ENCODE measurements at places on chromosomes 1 and 21.

- DNase-seq = no peak
Measured at GRCh38 chr1:94856868-94857267, 36.7 kb downstream of the SLC44A3 start.

DNA sequence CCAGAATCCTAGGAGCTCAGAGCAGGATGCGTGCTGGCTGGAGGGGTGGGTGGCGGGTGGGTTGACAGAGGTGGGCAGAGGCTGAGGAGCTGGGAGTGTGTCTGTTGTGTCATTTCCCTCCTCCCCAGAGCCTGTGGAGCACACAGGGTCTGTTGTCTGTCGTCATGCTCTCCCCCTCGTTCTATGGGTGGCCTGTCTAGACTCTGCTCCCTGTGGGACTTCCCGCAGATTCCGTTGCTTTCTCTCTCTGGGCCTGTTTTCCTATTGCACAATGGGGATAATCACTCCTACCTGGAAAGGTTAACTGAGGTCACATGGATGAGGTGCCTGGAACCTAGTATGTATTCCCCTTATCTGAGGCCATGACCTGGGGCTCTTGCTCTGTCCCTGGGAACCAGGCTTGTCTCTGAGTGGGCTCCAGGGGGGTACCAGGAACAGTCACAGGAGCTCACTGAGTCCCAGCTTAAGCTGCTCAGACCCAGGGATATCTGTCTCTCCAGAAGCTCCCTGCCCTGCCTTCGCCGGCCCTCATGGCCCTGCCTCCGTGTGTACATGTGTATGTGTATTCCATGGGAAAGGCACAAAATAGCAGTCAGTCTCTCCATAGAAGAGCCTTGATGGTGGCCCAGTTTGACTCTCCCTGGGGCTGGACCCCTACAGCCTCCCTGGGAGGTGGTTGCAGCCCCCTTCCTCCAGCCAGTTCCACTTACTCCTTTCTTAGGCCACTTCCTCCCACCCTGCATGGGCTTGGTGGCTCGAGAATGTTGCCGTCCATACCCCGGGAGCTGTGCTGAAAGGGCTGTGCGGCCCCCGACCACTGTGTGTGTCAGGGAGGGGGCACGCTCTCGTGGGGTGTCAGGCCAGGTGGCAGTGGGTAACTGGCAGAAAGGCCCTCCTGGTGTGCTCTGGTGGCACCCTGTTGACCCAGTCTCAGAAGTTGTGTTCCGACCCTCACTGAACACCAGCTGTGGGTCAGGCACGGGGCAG lies 17.9 kb downstream of the PTPRF start:
- DNase-seq = no peak

DNA sequence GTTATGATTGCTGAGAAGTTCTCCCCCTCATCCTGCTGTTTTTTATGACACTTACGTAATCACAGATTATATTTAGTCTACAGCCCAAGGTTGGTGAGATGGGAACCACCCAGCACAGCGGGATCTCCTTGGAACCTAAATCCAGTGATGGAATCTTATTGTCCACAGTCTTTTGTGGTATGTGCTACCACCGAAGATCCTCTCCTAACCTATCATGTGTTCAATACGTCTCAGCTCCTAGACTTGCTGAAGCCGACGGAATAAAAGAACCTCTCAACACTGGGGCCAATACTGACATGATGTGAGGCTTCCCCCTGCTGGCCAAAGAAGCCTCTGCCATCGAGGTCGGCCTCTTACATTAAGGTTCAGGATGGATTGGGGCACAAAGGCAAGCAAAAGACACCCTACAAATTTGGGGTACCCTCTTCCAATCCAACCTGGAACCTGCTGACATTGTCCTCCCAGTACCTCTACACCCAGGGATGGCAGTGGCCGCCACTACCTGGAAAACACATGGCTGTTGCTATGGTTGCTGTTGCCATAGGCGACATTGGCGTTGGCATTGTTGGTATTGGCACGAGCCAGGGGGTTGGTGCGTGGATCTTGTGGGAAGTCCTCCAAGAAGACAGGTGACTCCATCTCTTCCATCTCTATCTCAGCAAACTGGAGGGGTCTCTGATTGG lies 19.4 kb upstream of the KIF21B start:
- DNase-seq = peak; percentile 52

- peak; percentile 28 for DNase-seq
Measured at GRCh38 chr1:8423692-8424538, 106.0 kb downstream of the SLC45A1 start.

- no peak for DNase-seq
Measured at GRCh38 chr1:118998171-118998570, 10.0 kb upstream of the TBX15 start.

DNA sequence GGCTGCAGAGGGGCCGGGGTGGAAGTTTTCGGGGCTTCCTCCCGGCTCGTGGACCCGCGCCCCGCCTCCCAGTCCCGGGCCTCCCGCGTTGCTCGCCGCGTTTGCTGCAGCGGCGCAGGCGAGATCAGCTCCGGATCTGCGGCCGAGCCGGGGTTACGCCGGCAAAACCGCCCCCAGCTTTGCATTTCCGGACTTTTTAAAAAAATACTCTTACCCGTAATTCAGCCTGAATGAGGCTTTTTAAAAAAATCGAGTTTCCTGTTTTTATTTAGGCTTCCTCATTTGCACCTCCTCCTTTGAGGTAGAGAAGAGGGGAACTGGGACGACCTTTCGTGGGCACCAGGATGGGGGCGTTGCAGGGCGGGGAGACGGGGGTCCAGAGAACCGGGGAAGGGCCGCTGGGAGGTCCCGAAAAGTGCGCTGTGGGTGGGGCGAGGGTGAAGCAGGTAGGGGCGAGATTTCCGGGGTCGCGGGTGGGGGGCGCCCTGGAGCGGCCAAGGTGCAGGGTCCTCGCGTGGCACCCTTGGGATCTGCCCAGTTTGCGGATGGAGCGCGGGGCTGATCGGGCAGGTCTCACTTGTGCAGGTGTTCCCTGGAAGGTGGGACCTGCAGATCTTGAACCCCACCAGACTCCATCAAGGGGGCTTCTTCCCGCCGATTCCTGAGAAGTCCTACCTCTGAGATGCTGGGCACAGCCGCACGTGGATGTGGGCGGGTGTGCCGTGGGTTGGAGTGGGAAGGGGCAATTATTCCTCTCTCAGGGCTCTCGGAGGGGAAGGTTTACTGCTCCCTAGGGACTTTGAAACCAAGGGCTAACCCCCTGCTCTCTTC lies 1.1 kb downstream of the PIK3CD start:
- DNase-seq = no peak

GRCh38 chr21:26140164-26140579 lies 30.4 kb downstream of the APP start:
- peak; percentile 96 for DNase-seq

GRCh38 chr1:61259379-61260148 lies 177.2 kb downstream of the NFIA start:
- no peak for DNase-seq

GRCh38 chr1:181104042-181104789 lies 15.7 kb downstream of the IER5 start:
- DNase-seq = no peak

DNA sequence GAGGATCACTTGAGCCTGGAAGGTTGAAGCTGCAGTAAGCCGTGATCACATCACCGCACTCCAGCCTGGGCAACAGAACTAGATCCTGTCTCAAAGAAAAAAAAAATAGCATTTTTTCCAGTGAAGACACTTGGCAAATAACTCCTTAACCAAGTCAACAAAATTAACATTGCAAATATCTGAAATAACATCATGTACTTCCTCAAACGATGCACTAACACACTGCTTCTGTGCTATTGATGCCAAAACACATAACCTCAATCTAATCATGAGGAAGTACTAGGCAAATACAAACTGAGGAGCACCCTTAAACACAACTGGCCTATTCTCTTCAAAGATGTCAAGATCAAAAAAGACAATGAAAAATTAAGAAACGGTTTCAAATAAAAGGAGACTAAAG lies 32.3 kb downstream of the PABPC4 start:
- DNase-seq = no peak

- DNase-seq = peak; percentile 59
Measured at GRCh38 chr21:25133939-25134338, 473.3 kb downstream of the MRPL39 start.

- DNase-seq = no peak
Measured at GRCh38 chr1:15717418-15718125, 18.5 kb upstream of the SLC25A34 start.

GRCh38 chr1:10528066-10529014 lies 53.6 kb downstream of the PEX14 start:
- DNase-seq = peak; percentile 89
